Activated CD8-positive, alpha-beta T cell treated with anti-CD3 and anti-CD28 coated beads, Interleukin-2, amount 10 ng/mL, durations not matched to agents 7 days and 5 days (primary cell): ENCODE measurements at places on chromosomes 2 and 18.
A peak's percentile ranks its signal among the peaks of the same experiment; 100 is the strongest.

DNA sequence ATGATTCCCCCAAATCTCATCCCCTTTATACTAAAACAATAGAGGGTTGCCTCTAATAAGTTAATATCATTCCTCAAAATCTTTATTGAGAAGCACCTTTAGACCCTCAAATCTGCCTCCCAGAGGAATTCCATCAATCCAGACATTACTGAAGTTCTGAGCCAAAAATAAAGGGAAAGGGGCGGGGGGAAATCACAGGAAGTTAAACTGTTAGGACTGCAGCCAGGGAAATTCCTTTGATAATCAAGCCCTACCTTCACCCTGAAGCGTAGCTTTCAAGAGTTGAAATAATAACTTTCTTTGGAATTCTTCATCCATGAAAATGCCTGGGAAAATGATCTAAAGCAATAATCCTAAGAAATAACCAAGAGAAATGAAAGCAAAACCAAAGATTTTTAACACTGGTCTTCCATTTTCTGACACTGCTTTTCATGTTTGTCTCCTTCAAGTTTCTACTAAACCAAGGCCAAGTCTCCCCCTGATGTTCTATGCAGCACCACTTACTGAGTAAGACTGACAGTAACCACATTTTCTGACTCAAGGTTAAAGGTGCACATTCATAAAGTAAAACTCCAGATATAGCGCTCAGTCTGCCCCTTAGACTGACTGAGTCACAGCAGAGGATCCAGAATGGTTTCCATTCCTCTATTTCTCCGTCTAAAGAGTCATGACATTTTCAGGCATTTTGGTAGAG lies 78.2 kb downstream of the TCF4 start:
- DNase-seq = no peak

- DNase-seq = no peak
These were observed 212.5 kb upstream of the HAAO start for GRCh38 chr2:43004879-43005244.

- DNase-seq = no peak
These were observed 7.9 kb downstream of the TUBB6 start for GRCh38 chr18:12315911-12316310.

DNA sequence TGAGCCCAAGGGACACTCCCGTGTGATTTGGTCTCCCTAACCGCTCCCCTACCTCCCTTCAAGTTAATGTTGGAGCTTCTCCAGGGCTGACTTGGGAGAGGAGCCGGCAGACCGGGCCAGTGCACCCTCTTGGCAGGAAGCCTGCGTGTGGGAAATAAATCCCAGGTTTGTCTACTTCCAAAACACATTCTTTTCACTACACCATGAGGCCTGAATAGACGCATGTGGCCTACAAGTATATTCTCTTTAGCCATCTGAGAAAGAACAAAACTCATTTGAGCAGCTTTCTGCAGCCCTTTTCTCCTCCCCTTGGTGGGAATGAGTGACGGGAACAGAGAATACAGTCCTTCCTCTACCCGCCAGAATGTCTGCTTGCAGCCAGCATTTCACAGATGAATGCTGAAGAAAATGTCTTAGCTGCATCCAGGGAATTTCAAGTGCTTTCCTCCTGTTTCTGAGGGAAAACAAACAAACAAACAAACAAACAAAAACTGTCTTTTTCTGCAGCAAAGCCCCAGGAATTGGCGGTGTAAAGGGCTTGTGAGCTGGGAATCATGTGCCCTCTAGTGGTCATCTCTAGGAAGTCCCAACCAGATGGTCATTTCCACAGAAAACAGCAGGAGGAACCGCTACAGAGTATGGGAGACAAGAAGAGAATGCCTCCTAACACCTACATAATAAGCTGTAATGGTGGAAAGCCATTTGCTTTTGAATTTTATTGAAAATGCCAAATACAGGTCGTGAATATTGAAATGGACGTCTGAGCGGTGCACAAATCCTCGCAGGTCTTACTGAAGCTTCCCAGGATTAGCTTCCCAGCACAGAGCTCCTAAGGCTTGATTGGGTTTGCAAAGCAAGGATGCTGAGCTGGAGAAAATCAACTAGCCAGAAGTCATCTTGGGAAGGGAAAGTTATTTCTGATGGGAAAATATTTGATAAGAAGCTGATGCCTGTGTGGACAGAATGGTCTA lies 41.2 kb upstream of the DAPL1 start:
- peak; percentile 34 for DNase-seq

DNA sequence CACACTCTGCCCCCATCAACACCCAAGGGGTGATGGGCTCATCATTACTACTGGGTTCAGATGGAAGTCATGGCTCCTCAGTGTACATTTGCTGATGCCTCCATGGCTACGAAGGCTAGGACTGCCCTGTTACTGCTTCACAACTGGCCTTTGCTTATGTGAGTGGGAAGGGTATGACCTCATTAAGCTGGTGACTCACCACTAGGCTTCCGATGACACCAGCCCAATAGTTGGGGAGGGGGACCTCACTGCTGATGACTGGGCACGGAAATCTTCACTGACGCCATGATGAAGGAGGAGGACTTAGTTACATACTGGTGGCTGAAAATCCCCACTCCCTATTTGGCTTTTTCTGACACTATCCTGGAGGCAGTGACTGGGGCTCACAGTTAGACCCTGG lies 263.2 kb downstream of the CMPK2 start:
- no peak for DNase-seq

- peak; percentile 58 for DNase-seq
These were observed 2.2 kb downstream of the ITM2C start for GRCh38 chr2:230866756-230867523.

- DNase-seq = peak; percentile 31
These were observed 7.5 kb downstream of the GALNT1 start for GRCh38 chr18:35588995-35589394.

DNA sequence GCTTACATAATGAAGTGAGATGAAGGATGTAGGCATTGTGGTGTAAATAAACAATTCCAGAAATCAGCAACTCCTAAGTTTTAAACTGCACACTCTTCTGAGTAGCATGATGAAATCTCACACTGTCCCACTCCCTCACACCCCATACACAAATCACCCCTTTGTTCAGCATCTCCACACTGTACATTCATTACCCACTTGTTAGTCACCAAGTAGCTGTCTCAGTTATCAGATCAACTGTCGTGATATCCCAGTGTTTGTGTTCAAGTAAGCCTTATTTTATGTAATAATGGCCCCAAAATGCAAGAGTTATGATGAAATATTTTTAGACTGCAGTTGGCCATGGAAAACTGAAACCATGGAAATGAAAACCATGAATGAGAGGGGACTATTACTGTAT lies 135.7 kb downstream of the GRB14 start:
- DNase-seq = no peak

- no peak for DNase-seq
These were observed 157.1 kb downstream of the PRPF40A start for GRCh38 chr2:152560166-152560565.

GRCh38 chr2:78979380-78980151 lies 45.9 kb upstream of the REG3G start:
- DNase-seq = peak; percentile 32

DNA sequence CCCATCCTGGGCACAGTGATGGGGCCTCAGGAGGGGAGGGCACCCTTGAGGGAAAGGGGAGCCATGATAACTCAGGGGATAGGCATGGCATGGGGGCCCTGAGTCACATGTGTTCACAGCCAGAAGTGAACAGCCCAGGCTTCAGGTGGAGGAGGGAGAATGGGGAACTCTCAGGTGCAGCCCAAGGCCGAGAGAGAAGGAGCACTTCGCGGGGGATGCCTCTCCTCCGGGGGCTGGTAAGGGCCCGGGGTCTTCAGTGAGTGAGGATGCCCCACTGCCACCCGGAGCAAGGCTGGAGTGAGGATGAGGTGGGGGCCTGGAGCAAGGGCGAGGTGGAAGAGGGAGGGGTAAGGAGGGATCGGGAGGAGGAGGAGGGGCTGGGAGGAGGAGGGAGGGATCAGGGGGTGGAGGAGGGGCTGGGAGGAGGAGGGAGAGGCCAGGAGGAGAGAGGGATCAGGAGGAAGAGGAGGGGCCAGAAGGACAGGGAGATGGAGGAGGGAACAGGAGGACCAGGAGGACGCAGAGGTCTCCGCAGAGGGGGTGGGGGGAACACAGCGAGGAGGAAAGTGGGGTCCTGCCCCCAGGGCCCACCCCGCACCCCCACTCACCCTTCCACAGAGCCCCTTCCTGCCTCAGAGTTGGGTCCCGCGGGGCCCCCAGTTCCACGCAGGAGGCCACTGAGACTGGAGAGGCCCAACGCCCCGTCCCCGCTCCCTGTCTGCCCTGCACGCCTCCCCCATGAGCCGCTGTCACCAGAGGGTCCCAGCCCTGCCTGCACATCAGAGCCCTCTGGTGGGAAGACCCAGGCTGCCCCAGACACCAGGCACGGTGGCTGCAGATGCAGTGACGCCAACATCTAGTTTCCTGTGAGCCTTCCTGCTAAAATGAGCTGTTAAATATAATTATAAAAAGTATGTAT lies 42.8 kb downstream of the RAMP1 start:
- DNase-seq = peak; percentile 62

DNA sequence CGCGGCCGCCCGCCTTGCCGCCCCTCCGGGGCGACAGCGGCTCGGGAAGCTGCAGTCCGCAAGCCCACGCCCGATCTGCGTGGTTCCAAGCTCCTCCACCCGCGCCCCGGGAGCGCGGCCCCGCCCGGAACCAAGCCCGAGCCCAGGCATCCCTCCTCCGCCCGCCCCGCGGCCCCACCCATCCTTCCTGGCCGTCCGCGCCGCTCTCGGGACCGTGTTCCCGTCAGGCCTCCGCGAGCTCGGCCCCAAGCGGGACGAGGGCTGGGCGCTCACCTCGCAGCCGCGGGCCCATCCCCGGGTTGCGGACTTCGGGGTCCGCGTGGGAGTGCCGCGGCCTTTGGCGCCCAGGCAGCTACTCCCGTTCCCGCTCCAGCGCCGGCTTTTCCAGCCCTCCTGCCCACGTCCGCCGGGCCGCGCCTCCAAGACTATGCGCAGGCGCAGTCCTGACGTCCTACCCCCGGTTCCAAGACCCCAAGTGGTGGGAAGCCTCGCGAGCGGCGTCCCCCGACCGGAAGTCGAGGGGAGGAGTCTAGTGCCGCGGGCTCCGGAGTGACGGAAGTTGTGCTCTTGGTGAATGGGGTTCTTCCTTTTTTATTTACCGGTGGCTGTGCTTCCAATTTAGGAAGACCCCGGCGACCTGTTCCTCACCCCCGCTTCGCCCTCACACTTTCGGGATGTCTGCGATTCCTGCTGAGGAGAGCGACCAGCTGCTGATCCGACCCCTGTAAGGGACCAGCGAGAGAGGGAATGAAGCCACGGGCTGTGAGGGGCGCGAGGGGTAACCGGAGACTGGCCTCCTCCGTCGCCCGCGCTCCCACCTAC lies at the start of the genes CPSF3 and ITGB1BP1:
Gene CPSF3, plus strand, starts transcription at position 555 of the 822 bp plus-strand sequence. Its CDS starts 120 bp downstream, at position 675.
Gene ITGB1BP1, minus strand, starts transcription at position 429 of the 822 bp plus-strand sequence. CDS start 4,831 bp downstream, outside the sequence.
- peak; percentile 98 for DNase-seq

DNA sequence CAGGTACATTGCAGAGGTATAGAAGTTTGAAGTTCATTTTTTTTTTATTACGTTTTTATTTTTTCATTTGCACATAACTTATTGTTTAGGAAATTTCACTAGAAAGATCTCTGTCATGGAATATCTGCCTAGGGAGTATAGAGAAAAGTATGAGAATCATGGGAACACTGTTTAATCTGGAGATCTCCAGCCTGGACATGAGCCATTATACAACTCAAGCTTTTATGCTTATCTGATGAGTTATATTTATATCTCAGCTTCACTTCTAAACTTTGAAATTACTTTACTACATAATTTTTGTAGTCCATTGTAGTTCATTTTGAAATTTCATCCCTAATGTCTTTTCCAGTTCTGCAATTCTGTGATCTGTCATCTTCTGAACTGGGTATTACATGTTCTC lies 515.6 kb downstream of the ERBB4 start:
- DNase-seq = no peak

DNA sequence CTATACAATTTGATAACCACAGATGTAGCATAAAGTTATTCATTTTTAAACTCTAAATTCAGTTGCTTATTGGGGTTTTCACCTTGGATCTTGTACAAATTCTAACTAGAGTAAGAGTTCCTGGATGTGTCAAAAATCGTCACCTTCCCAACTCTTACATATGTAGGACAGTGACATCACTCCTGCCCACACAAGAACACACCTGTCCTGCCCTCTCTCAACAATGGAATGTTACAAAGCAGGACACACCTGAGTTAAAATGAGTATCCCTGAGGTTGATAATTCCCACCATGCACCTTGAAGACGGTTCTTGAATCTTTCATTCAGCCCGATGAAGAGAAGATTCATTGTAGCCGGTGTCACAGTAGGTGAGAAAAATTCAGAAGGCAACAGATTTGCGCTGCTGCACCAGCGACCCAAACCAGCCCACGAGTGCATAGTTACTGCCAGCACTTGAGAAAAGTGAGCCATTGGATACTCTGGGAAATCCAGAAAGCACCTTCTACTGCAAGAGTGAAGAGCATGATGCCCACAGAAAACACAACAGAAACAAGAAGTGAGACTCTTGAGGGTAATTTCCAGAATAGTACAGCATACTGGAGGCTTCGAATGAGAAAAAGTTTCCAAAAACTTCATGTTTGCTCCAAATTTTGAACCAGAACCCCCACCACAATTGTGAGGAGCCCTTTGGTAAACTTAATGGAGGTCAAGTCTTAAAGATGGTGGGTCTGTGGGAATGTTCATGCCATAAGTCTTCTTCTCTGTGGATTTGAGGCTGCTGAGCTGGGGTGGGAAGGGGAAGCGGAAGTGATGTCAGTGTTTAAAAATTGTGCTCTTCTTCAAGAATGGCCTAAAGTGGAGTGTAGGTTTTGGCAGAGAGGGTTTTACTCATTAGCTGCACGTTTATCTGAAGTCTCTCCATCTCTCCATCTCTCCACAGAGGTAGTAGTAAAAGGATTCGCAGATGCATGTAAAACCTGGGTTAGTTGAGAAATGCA lies 34.7 kb upstream of the ADAM23 start:
- DNase-seq = no peak

DNA sequence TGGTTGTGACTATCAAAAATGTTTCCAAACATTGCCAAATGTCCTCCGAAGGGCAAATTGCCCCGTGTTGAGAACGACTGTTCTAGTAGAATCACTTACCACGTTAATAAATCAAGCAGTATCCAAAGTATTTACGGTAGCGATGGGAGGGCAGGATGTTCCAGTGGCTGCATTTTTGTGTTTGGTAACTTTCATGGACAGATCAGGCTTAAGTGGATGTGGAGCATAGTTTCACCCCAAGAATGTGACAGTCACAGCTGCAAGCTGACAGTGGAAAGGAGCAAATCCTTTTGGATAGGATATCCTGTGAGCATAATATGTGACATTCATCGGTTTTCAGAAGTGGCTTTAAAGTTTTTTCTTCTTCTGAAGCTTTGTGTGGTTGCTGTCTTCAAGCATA lies 46.3 kb upstream of the DARS1 start:
- no peak for DNase-seq

DNA sequence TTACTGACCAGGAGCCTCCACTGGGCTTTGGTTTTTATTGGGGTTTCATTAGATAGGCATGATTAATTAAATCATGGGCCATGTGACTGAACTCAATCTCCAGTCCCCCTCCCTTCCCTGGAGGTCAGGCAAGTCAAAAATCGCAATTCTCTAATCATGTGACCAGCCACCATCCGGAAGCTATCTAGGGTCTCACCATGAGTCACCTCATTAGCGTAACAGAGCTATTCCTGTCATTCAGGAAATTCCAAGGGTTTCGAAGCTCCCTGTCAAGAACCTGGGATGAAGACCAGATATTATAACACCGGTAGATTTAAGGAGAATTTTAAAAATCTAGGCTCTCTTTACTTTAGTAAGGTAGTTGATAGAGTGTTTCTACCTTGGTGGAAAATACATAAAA lies 180.3 kb upstream of the TCF4 start:
- no peak for DNase-seq
